ENCODE measurements at places on chromosomes 5 and 9.

GRCh38 chr9:92455217-92455616 is 27.1 kb downstream of the ASPN start:
- DNase-seq = no peak

- DNase-seq = no peak
These were observed 103.4 kb downstream of the DOCK2 start for GRCh38 chr5:169740435-169740834.

DNA sequence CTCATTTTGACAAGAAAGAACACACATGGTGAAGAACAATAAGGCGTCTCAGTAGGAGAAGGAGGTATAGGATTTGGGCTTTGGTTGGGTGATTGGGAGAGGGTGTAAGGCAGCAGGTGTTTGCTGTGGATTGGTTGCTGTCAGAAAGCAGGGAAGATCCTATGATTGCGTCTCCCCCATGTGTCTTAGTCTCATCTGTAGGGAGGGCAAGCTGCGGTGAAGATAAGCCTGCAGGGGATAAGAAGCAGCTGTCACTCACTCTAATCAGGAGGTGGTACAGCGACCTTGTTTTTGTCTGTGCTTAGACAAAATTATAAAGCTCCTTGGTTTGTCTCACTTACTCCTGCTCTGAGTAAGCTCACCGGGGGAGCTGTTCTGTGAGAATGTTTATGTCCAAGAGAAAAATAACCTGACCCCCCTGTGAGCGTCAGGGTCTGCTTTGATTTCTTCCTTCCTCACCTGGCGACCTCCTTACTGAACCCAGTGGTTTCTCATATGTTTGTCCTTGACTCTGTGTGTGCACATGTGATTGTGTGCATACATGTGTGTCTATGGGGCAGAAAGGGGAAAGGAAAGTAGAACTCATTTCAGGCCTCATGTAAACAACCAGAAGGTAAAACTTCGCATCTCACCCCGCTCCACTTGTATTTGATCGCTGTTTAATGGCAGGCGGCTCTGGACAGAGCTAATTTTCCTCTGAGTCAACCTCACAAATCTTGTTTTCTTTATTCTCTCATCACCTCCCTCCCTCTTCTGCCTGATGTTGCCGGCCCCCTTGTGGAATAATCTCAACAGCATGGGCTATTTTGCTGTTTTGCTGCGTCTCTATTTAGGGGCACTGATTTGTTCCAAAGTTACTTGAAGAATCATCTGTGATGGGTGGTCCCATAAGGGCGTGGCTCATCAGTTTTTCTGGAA is 105.6 kb downstream of the TENT4A start:
- no peak for DNase-seq

GRCh38 chr5:151243564-151243963 is 9.4 kb upstream of the GM2A start:
- no peak for DNase-seq

GRCh38 chr5:107739661-107740060 is 68.9 kb upstream of the EFNA5 start:
- DNase-seq = no peak

- DNase-seq = no peak
These were observed 74.0 kb upstream of the RXRA start for GRCh38 chr9:134252084-134252830.

DNA sequence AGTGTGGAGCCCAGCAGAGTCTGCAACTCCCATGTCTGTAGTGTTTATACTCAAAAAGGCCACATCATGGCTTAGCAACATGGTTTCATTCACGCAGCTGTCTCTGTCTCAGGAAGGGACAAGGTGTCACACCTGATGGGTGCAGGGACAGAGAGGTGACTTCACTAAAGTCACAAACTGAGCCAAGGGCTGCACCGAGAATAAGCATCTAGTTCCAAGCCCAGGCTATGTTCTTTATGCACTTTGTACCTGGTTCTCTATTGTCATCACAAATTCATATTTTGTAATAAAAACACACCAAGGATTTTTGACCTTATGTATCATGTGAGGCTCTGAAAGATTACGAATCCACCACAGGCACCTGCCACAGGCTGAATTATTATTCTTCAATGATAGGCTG is 64.9 kb upstream of the STK32A start:
- no peak for DNase-seq

- DNase-seq = no peak
These were observed 222.3 kb downstream of the PARP8 start for GRCh38 chr5:50888751-50889150.

DNA sequence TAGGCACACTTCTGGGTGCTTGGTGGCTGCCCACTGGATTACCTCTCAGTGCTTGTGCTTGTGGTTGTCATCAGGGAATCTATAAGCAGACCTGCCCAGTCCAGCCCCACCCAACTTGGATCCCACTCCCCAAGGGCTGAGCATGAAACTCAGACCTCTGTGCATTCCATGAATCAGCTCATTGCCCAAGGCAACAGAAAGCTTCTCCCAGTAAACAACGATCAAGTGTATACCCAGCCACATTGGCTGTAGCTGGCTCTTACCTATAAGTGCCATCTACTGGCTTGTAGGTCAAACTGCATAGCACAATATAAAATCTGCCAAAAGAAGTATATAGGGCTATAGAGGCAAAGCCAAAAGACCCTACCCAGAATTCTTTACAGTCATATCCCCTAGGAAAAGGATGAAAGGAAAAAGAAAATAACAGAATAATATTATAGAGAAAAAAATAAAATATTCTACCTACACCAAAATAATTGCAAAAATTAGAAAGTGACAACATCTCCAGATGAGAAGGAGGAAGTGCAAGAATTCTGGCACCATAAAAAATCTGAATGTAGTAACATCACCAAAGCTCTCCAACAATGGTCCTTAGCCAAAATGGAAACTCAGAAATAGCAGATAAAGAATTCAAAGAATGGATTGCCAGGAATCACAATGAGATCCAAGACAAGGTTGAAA is 321.0 kb upstream of the TRPC7 start:
- no peak for DNase-seq

- DNase-seq = no peak
These were observed 468.5 kb downstream of the NFIB start for GRCh38 chr9:13845460-13845859.

- DNase-seq = no peak
These were observed 58.6 kb downstream of the STARD4 start for GRCh38 chr5:111453747-111454146.

DNA sequence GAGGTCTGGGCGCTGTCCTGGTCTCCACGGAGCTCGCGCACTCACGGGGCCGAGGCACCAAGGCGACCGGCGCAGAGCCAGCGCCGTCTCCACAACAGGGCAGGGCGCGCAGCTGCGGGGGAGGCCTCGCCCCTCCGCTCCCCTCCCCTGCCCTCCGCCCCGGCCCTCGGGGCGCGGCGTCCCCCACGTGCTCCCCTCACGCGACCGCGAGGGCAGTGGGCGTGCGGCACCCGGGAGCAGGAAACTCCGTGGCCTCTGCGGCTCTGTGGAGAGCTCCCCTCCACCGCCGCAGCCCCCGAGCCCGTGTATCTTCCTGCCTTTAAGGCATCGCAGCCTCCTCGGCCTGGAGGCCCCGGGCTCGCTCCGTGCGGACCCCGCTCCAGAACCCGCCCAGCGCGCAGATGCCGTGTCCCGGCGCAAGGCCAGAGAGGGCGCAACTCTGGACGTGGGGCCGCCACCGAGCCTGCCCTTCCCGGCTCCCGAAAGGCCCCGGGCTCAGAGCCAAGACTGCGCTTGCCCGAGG is 708 bp upstream of the TUBB4B start:
- peak; percentile 75 for DNase-seq

DNA sequence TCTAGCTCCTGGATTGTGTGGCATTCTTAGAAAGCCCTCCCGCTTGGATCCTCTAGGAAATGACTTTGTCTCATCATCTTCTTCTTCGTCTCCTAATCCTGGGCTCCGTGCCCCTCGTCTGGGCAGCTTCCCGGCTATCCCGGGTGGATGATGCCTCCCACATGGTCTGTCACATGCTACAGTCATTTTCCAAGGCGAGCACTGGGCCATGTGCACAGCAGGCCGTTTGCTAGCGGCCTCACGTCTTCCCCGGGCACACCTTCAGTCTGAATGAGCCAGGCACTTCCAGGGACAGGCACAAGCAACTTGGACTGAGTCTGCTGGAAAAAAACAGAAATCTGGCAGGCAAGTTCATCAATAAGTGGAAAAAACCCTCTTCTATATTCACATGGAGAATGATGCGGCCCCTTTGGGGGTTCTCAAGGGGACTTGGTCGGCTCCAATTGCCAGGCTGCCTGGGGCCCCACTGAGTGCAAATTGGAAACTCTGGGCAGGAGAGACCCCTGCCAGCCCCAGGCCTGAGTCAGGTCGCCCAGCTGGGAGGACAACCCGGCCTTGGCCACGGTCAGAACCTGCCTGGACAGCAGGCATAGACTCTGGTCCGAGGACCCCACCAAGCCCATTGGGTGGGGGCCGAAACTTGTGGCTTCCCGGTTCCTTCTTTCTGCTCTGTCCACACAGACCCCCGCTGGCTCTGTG is 11.1 kb upstream of the WNK2 start:
- DNase-seq = no peak

DNA sequence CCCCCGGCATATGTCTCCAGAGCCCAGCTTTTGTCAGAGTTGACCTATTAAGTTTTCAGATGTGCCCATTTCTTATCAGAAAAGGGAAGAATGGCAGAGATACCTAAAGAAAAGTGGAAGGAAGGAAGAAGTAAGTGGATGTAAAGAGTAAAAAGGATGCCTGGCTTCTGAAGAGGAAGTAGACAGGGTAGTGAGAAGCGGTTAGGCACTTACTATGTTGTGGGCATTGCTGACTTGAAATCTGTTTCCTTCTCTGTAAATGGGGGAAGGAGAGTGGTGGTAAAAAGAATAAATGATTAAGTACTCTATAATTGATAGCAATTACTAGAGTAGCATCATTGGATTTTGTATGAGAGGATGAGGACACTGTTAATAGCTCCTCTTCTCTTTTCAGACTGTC is 9.9 kb downstream of the ANP32B start:
- no peak for DNase-seq

GRCh38 chr5:15966651-15967050 is 212.9 kb downstream of the MARCHF11 start:
- DNase-seq = no peak

DNA sequence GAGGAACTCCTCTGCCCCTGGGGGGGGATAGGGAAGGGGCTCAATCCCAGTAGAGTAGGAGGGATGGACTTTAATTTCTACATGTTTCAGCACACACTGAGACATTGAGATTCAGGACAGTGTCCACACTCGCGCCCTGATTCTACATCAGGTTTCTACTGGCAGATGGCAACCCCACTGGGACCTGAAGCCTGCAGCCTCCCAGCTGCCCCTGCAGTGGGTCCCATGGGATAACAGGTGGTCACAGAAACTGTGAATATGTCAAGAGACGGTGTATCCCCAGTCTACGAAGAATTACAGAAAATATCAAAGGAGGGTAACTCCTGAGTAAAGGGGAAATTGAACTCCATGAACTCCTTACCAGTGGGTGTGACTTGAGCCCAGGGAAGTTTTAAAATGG is 2.4 kb upstream of the TERT start:
- DNase-seq = no peak

GRCh38 chr9:81789721-81790120 is 100.4 kb upstream of the TLE1 start:
- no peak for DNase-seq

GRCh38 chr5:111680737-111681413 is 76.1 kb downstream of the NREP start:
- DNase-seq = no peak

GRCh38 chr5:69493396-69494133 is 975 bp downstream of the OCLN start:
- DNase-seq = peak; percentile 81

DNA sequence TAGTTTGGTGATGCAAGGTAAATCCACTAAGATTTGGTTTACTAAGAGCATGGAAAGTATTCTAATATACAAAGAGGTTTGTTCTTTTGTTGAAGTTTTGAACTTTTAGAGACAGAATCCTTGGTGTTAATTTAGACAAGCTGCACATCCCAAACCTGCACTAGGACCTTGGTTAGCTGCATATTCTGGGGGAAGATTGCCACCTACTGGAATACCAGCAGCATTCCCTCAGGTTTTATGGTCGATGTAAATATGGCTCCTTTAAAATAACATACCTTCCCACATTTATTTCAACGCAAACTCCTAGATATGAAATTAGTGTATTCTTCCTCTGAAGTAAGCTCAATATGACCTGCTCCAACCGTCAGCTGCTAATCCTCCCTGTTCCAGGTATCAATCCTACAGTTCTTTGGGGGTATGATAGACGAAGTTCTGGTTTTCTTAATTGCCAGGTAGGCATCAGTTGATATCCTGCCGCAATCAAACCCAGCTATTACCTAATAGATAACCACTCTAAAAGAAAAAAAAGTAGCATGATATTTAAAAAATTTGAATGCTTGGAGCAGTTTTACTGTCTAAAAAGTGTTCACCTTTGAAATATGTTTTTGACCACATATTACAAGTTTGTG is 624.1 kb downstream of the ISL1 start:
- DNase-seq = no peak

- no peak for DNase-seq
These were observed 70.6 kb downstream of the ADAMTS2 start for GRCh38 chr5:179274321-179275315.

DNA sequence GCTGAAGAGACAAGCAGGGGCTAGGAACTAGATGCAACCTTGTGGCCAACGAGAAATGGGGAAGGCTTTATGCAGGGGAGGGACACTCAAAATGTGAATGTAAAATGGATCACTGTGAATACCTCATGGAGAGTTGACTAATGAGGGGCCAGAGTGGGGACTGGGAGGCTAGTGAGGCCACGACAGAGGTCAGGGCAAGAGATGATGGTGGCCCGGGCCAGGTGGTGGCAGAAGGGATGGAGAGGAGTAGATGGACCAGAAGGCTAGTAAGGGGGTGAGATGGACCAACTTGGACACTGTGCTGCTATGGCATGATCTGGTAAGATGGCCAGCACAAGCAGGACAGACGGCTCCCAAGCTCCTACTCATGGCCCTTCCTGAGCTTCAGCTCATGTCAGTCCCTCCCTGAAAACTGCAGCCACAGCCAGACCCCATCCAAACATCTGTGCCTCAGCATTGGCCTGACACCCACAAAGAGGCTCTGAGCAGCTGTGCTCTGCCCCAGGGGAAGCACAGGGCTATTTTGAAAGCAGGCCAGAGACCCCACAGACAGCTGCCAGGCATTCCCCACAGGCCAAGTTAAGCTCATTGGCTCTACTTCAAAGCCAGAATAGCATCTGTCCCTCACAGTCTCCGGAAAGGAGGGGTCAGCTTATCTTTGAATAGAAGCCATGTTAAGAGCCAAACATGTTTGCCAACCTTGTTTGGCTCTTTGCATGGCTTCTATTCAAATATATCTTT is 22.1 kb downstream of the P4HA2 start:
- DNase-seq = peak; percentile 52

GRCh38 chr5:52665559-52665958 is 122.2 kb upstream of the ITGA1 start:
- DNase-seq = no peak

GRCh38 chr9:21812946-21813568 is 10.6 kb downstream of the MTAP start:
- DNase-seq = peak; percentile 59
